ENCODE measurements at places on chromosomes 5 and 9.
A peak's percentile ranks its signal among the peaks of the same experiment; 100 is the strongest.

GRCh38 chr5:93278896-93279295, 302.1 kb downstream of the NR2F1-AS1 start:
- no peak for DNase-seq

DNA sequence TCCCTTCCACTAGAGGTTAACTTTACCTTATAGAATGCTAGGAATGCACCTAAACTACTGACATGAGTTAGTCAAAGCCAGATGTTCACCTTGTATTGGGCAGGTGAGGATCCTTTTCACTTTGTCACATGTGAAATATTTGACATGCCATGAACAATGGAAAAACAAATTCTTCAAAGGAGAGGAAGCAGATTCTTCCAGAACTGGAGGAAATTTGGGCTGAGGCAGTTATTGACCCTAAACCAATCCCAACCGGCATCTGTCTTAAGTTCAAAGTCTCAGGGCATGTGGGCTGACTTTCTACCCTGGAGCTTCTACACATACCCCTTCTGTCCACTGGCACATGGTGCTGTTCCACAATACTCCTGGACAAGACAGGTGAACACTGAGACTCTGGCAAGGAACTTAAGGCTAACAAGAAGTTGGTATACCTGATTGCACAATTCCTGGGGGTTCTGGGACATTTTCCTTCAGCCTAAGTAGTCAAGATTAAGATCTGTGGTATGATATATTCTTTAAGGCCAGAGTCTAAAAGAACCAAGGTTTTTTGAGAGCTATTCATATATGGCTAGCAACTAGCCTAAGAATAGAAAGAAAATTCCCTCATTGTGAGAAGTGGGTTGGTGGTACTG, 2.6 kb downstream of the VLDLR start:
- DNase-seq = no peak

DNA sequence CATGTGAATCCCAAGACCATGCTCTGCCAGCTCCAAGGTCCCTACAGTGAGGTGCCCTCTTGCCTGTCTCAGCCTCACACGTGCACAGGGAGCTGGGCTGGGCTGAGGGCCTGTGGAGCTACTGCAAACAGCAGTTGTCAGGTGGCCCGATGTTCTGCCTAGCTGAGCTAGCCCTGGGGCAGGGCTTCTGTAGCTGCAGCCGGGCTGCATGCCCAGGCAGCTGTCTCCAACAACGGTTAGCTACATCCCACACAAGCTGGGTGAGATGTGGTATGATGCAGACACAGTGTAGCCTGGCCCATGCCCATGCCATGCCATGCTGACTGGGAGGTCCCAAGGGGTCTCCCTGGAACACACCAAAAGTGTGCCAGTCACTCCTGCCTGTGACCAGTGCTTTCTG, 62.0 kb downstream of the MACROH2A1 start:
- DNase-seq = no peak

DNA sequence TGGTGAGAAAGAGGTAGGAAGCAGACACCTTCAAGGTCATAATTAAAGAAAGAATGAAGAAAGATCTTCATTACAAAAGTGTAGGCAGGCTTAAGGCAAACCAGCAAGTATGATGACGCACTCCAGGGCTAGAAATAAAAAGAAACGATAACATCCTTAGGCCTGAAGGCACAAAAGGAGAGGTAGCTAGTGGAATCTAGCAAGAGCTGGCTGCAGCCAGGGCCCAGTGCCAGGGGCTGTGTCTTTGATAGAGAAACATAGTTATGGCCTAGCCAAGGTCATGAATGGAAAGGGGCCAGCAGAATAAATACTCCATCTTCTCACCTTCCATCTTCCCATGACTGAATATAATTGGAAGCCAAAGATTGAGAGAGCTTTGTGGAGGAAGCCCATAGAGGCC, 6.8 kb upstream of the SH3TC2 start:
- DNase-seq = no peak

DNA sequence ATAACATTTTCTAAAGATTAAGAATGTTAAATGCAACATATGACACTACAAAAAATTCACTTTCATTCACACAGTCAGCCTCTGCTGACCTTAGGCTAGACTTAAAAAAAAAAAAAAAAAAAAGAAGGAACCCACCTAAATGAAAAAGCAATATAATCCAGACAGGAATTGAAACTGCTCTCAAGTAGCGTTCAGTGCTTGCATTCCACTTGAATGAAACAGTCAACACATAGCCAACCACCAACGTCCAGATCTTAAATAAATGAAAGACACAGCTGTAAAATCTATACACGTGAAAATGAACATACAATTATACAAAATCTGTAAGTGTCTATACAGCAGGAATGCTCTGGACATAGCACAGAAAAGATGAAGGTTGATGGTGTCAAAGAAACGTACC, 11.4 kb downstream of the TMEM245 start:
- no peak for DNase-seq

DNA sequence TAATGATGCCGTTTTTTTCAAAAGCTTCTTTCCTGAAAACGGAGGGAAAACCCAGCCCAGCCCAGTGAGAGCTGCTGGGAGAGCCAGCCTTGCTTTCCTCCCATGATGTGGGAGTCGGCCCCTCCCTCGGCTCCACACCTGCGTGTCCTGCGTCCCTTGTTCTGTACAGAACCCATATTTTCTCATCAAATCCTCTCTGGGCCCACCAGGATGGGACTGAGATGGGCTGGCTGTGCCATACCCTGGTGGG, 8.9 kb downstream of the FLT4 start:
- DNase-seq = no peak

DNA sequence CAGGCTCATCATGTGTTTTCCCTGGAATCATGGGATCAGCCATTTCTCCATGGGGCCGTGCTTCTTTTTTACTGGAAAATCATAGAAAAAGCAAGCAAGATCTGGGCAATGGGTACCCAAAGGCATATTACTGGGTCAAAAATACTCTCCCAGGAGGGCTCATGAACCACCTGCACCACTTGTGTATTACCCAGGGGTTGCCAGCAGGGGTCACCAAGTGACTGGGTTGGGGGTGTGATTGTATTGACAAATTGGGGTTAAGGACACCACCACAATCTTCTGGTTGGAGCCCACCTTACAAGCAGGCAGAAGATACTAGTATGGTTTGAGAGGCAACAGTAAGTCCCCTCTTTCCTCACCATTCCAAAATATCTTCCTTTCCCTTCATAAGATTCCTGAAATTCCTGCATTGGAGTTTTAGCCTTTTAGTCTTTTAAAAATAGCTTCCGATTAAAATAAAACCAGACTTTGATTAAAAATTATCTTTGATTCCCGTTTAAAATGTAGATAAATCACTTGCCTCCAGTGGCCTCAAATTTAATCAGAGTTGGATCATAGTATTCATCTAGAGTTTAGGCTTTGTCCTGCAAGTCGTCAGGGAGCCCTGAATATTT, 603.3 kb downstream of the KIF4B start:
- DNase-seq = peak; percentile 16

GRCh38 chr5:75395277-75395676, 58.3 kb downstream of the HMGCR start:
- DNase-seq = no peak

GRCh38 chr9:134181648-134182034, 17.3 kb upstream of the RNU6ATAC start:
- no peak for DNase-seq

DNA sequence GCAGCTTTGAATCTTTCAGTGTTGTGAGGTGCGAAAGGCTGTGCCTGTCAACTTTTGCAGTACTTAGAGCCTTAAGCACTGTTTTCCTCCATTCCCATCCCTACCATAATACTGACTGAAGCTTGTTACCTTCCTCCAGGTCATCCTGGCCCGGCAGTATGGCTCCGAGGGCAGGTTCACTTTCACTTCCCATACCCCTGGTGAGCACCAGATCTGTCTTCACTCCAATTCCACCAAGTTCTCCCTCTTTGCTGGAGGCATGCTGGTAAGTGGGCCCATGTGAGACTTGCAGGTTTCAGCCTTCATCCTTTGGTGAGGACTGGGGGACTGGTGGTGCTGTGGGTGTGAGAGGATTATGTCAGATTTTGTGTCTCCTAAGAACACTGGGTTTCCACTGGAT, 1.5 kb downstream of the TMED9 start:
- no peak for DNase-seq

GRCh38 chr9:130156672-130157071, 15.5 kb upstream of the NCS1 start:
- no peak for DNase-seq

GRCh38 chr9:21381448-21382339, 3.5 kb downstream of the IFNA2 start:
- DNase-seq = no peak

DNA sequence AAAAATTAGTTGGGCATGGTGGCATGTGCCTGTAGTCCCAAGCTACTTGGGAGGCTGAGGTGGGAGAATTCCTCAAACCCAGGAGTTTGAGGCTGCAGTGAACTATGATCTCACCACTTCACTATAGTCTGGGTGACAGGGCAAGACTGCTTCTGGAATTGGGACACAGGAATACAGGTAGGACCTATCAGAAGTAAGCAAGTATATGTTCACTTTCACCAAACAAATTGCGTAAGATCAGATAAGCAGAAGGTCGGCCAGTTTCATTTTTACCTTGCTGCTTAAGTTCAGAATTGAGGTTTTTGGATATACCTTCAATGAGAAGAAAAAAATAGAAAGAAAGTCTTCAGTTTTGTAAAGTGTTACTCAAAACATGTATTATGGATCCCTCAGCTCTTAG, 171.7 kb downstream of the MAT2B start:
- no peak for DNase-seq

GRCh38 chr9:123825342-123826060, 104.4 kb downstream of the DENND1A start:
- DNase-seq = no peak

DNA sequence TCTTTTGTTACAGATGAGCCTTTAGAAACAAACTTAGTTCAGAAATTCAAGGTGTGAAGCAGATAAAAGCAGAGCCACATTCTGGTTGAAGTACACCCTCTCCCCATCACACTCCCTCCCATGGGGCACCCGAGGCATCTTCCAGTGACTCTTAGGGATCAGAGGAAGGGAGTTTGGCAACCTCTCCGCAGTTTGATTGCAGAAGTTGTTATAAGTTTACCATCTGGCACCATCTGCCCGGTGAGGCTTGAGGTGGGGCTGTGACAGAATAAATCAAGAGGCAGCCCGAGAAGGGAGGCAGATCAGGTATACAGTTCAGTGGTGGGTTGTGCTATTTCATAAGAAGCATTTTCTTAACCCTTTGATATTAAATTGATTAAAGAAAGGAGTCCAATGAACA, 458.6 kb upstream of the CLINT1 start:
- no peak for DNase-seq

DNA sequence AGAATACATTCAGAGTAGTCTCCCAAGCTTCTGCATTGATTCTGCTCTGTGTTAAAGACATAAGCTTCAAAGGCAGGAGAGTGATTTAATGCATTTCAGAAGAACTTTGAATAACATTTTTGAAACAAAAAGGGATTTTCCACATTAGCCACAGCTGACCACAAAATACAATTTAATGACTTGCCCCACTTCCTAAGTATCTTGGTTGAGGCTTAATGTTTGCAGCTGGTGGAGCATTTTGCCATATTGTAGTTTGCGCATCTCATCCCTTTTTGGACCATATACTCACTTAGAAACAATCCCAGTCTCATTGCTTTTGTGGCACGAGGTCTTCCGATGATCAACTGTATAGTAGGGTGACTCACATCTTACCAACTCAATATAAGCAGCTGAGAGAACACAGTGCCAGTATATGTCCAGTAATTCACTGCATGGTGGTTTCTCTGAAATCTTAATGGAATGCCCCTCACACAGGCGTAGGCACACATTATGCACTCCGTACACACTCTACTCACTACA, 455.8 kb upstream of the PTGER4 start:
- peak; percentile 14 for DNase-seq

- DNase-seq = peak; percentile 27
Measured at GRCh38 chr9:69971643-69972449, 71.8 kb upstream of the MAMDC2 start.

DNA sequence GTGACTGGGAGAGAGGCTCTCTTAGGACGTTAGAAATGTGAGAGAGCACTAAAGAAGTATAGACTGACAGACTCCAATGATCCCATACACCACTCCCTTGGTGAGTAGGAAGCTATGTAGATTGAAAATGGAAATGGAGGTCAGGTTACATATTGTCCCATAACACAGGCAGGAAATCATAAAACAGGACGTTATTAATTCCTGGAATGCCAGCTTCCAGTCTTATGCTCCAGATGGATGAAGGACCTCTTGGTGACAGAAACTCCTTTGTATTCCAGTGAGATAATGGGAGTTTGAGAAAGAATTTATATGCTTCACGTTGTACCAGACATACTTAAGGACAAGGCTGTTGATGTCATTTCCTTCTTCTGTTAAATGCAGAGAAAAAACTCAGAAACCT, 338.2 kb upstream of the ITGA1 start:
- no peak for DNase-seq

DNA sequence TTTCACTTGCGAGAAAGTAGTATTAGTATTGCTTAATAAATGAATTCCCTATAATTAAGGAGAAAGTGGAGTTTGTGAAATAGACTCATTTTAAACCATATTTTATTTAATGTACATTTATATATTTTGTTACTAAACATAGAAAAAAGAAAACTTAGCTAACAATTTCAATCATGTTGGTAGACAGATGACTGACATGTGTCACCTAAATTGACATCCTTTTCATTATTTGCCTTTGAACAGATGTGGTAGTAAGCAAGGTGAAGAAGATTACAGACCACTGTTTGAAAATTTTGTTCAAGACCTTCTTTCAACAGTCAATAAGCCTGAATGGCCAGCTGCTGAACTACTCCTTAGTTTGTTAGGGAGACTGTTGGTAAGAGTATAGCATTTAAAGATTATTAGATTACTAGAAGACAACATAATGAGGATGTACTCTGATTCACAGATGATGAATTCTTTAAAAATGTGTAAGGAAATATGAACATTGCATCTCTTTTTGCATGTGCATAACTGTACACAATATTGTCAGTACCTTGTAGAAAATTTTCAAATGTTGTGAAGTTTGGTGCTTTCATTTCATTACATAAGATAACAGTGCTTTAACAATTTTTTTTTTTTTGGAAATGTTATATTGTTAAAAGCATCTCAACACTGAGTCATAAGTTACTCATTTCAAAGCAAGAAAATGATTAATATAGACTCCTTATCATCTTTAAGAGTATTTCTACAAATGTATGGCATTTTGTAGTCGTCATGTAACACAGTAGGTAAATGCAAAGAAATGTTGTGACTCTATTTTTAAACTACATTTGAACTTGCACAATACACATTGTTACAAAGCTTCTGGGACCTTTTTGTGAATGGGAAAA, 139.5 kb downstream of the NIPBL start:
- no peak for DNase-seq

DNA sequence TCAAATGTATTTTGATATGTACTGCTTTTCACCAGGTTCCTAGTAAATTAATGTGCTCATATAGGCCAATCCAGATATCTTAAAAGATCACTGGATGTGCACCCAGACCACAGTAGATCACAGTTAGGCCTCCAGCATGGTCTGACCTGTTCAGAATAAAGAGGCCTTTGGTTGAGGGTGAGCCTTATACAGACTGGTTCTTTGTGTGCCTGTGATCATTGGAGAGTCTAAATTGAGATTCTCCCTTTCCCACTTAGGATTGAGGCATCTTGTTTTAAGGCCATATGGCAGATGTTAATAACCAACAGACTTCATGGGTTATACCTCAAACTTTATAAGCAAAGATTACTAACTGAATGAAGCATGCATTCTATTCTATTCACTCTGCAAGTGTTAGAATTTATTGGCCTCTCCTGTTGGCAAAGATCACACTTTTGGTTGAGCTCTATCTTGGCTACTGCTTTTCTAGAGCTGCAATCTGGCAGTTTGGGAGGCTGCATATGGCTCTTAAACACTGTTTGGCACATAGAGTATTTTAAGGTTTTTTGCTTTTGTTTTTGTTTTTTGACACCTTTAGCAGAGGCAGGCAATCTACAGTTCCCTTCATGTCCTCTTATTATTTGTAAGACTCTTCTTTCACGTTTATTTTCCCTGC, 8.5 kb downstream of the CHSY3 start:
- no peak for DNase-seq

Data from stimulated activated CD4-positive, alpha-beta T cell treated with anti-CD3 and anti-CD28 coated beads, TNF-alpha, amount 100 ng/mL, for 48 hours (primary cell).